ENCODE measurements at places on chromosomes 3 and 15.

DNA sequence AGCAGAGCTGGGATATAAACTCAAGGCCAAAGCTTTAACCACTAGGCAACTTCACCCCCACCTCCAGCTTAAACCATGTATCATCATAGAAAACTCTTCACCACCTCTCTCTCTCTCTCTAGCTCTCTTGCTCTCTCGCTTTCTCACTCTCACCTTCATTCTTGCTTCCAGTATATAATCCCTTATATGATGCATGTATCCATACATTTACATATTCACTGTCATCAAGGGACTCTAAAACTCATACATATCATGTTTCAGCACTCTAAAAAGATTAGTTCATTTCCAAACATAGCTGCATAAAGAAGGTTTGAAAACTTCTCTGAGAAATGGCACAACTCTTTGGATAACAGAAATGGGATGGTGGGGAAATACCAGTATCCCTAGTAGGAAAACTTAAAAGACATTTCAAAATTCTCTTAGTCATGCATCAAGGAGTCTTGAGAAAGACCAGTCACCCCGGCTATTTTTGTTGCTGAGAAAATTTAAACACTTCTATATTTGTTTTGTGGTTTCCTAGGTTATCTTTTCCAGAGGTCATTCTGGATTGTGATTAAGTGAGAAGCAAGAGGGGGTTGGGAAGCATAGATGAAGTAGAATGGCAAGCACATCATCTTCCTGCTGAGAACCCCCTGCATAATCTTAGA is 447.8 kb upstream of the THBS1 start:
- DNase-seq, result peak; percentile 54

GRCh38 chr3:106552351-106553043 is 683.7 kb upstream of the CBLB start:
- DNase-seq, result no peak

DNA sequence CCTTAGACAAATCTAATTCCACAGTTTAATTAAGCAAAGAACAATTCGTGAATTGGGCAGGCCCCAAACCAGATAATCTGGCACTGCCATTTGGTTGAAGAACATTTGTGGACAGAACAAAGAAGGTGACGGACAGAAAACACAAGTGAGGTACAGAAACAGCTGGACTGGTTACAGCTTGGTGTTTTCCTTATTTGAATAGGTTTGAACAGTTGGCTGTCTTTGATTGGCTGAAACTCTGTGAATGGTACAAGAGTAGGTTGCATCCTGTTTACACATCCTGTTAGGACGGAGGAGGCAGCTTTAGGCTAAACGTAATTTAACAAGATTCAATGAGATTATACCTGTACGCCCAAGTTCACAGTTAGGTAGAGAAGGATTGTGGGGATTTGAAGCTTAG is 114.4 kb downstream of the LPP start:
- no peak for DNase-seq

- no peak for DNase-seq
Measured at GRCh38 chr3:138019281-138020069, 9.5 kb downstream of the CLDN18 start.

DNA sequence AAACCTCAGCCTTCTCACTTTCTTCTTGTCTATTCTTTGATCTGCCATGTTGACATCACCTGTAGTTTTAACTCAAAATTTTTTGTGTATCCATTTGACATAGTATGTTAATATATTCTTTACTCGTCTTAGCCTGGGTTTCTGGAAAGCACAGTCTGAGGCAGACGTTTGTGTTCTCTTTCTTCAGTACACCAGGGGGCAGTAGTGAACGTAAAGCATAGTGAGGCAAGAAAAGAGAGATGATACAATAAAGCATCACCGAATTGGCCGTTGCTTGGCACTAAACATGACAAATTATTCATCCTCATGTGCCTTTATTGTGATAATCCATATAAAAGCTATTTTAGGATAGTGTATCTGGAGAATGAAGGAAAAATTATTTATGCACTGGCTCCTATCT is 141.0 kb upstream of the MYRIP start:
- peak; percentile 44 for DNase-seq

- no peak for DNase-seq
Measured at GRCh38 chr3:149085828-149086231, 503 bp downstream of the HLTF start.

GRCh38 chr3:20245781-20246180 is 59.8 kb upstream of the SGO1 start:
- DNase-seq, result no peak

DNA sequence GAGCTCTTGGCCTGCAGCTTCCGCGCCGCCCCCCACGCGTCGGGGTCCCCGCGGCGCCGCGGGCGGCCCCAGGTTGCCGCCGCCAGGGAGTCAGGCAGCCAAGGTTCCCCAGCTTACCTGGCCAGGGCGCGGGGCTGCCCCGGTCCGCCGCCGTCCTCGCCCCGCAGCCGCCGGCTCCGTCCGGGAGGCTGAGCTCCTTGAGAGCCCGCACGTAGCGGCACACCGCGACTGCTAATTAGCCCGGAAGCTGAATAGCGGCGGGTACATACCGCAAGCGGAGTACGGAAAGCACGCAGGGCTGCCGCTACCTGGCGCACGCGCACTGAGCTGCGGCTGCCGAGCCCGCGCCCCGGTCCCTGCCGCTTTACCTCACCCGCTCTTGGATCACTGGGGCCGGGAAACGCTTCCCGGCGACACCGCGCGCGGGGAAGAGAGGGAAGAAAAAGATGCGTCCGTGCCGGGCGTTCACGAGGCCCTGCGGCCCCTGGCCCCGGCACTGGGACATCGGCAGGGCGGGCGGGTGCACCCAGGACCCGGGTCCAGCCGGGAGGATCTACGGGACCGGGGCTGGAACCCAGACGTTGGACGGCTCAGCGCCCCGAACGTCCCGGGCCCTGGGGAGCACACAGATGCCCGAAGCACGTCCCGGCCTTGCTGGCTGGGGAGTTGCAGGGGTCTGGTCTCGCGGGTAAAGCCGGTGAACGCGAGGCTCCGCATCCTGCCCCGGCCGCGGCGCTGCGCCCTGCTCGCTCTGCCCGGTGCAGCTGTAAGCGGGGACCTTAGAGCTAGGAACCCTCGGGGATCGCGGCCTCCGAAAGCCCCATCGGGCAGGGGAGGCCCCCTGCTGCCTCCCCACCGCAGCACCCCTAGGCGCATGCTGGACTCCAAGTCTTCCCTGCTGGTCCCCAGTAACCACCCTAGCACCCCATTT is at the start of gene GOLGA8B:
Gene GOLGA8B (minus strand): TSS at position 253 of the 931 bp plus-strand sequence. CDS start 47,739 bp downstream, outside the sequence.
- DNase-seq, result peak; percentile 71

- DNase-seq, result no peak
Measured at GRCh38 chr3:42786631-42787030, 13.6 kb upstream of the CCDC13 start.

DNA sequence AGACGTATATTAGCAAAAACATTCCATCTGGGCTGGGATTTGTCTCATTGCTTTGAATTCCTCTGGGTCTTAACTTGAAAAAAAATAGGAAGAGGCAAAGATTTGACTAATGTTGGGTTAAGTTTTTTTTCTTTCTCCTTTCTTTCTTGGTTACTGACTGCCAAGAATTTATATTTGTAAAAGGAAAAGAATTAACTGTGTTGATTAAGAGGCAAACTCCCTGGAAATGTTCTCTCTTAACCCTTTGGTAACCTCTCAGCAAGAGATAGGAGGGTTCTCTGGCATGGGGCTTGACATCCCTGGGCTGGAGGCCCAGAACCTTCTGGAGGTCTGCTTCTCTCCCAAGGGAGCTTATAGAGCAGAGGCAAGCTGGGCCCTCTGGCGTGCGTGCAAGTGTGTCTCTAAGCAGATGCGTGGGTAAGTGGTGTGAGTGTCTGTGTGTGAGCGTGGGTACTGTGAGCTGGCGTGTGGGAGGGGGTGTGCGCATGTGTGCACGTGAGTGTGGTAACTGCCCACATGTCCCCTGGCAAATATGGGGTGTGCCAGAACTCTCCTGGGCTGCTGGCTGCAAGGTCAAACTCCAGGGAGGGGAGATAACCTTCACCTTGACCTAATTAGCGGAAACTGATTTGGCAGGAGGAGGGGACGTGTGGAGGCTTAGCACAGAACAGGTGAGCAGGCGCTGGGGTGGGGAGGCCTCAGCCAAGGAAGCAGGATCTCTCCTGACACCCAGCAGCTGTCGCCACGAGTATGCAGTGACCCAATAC is 49.4 kb upstream of the MAGEF1 start:
- DNase-seq, result no peak

DNA sequence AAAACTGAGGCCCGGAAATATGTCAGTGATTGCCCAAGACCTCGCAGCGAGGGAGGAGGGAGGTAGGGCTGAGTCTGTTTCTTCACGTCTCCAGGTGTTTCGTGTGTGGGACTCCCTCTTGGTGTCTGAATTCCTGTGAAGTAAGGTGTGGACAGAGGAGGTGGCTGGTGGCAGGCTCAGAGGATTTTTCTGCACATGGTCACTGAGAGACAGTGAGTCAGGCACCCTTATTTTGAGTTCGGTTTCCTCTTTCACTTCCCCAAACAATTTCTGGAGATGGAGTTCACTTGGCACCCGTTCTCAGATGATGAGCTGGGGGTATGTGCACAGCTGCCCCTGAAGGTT is 46.3 kb upstream of the VPS8 start:
- DNase-seq, result peak; percentile 73

- DNase-seq, result peak; percentile 37
Measured at GRCh38 chr3:72665701-72666446, 182.4 kb downstream of the SHQ1 start.

- DNase-seq, result peak; percentile 47
Measured at GRCh38 chr15:82108489-82109078, 62.8 kb upstream of the MEX3B start.

DNA sequence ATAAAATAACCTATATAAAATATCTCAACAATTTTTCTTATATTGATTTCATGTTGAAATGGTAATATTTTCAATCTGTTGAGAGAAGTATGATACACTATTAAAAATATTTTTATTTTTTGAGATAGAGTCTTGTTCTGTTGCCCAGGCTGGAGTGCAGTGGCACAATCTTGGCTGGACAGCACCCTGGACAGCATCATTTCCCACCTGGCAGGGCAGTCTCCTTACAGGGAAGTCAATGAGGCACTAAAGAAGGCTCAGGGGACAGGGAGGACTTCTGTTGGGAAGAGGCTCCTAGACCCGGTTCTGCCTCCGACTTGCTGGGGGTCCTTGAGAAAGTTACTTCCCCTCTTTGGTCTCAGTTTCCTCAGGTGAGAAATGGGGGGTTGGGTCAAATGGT is 9.4 kb downstream of the GOLGA6L2 start:
- no peak for DNase-seq

GRCh38 chr3:182078316-182078715 is 366.6 kb downstream of the SOX2 start:
- DNase-seq, result no peak

DNA sequence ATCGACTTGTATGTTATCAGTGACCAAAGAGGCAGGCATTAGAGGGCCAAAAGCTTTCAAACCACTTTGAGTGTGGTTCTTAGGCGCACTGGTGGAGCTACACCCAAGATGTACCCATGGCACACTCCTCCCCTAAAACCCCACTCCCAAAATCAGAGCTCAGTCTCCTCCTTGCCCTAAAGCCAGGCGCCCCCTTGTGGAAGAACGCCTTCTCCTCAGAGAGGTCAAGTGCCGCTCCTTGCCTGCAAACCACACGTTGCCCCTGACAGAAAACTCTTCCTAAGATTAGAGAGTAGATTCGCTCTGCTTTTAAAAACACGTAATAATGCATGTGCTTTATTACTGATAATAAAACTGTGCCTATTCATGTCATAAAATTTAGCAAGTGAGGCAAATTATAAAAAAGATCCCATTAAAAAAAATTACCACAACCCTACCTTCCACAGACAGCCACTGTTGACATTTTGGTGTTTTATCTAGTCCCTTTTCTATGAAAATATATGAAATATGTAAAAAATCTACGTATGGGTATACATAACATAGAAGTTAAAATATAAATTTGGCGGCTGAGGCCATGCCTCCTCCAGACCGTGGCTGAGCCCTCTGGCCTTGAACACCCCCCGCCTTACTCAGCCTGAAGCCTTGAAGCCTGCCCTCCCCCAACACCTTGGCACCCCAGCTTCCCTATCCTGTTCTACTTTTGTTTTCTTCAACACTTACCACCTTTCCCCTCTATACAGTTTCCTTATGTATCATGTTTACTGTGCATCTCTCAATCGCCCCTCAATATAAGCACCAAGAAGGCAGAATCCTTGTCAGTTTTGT is 33.5 kb downstream of the BCL2L10 start:
- DNase-seq, result peak; percentile 76

- no peak for DNase-seq
Measured at GRCh38 chr15:81336568-81336967, 12.6 kb upstream of the STARD5 start.

DNA sequence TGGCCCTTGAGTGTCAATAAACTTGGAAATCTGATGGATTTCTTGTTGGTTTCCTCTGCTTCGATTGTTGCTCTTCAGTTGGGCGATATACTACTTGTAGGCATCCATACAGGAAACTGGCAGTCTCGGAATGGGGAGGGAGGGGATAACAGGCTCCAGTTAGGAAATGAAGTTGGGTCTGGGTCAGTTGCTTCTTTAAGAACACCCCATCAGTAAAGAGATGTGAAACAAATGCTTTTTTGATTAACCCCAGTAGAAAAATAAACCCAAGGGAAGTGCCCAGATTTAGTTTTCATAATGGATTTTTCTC is 681 bp downstream of the CHMP2B start:
- no peak for DNase-seq

GRCh38 chr15:52803467-52804306 is 13.6 kb upstream of the ONECUT1 start:
- DNase-seq, result no peak

DNA sequence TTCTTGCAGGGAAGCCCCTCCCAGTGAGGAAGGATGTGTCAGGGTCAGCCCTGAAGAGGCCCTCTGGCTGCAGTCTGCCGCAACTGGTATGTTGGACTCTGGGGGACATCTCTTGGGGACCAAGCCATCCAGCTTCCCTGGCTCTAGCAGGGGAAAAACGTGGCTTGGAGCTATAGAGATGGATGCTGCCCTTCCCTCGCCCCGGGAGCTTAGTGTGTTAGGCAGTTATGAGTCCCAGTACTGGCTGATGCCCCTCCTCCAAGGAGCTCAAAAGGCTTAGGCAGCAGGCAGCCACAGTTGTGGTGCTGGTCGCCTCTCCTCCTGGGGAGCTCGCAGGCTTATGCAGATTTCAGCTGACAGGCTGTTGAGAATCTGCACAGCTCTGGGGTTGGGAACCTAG is 353.1 kb upstream of the GBE1 start:
- no peak for DNase-seq

DNA sequence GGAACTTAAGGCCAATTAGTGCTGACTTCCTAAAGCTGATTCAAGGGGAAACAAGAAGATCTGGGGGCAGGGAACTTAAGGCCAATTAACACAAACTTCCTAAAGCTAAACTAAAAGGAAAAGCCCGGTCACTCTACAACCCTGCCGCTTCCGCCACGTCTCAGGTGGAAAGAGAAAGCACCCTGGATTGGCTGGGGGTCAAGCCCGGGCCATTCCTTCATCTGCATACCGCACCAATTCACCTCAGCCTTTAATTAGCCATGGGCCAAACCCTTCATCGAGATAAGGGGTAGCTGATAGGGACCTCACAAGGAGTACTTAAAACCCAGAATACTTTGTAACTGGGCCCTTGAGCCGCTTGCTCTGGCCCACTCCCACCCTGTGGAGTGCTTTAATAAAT is 14.4 kb downstream of the TMPRSS7 start:
- DNase-seq, result no peak
